Activated T-helper 1 cell treated with anti-CD3 and anti-CD28 coated beads, Interleukin-2, amount 50 U/mL, for 16 hours (primary cell): ENCODE measurements at places on chromosomes 3 and 15.

GRCh38 chr15:64975390-64975789 is 14.3 kb downstream of the SPG21 start:
- DNase-seq = no peak

- no peak for DNase-seq
These were observed 1173.6 kb downstream of the OTOL1 start for GRCh38 chr3:162670181-162670580.

DNA sequence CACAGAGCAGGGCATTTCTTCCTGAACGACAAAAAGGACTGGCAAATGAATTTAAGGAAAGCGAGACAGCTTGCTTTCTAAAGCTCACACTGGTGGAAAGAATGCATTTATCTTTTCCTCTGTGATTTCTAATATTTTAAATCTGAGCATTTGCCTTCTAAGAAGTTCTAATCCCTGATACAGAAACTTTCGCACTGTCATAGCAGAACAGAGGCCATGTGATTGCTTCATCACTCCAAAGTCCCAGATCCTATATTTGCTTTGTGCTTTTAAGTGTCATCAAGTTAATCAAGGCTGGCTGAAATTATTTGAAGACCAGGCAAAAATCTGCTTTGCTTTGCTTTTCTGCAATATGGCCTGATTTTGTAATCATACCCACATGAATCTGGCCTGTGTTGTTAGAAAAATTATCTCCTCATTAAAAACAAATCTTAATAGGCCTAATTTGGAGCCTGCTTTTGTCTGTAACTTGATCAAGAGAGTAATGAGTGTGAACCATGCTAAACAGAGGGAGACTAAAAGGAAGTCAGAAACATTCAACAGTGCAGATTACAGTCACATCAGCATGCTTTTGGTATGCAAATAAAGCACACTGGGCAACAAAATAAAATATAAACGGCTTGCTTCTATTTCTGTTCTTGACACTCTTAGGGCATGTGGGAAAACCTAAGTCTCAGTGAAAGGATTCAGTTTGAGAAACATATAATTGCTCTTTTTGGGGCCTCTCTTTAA is 178.2 kb upstream of the ADAMTS9 start:
- no peak for DNase-seq

DNA sequence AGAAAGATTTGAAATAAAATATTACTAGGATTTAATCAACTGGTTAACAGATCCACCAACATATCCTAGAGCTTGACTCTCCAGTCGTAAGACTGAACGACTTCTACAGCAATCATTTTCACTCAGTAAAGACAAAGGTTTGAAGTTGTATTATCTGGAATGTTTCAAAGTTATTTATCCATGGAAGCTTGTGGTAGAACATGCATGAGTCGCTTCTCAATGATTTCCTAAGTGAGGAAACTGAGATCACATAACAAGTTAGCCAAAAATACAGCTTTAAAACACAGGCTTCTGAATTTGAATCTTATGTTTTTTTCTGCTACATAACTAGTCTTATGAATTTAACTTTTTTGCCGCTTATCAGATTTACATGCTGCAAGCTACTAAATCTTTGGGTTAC is 241.8 kb downstream of the FOXP1 start:
- no peak for DNase-seq

- DNase-seq = no peak
These were observed 86.2 kb downstream of the GABRB3 start for GRCh38 chr15:26686547-26687187.
